Urinary bladder (tissue), 4 donors: ENCODE measurements at places on chromosomes 16 and 17. TPM values are rescaled to one million over a fixed set of nuclear protein-coding genes. Genes with fewer than 3 reads are reported as not detected.

DNA sequence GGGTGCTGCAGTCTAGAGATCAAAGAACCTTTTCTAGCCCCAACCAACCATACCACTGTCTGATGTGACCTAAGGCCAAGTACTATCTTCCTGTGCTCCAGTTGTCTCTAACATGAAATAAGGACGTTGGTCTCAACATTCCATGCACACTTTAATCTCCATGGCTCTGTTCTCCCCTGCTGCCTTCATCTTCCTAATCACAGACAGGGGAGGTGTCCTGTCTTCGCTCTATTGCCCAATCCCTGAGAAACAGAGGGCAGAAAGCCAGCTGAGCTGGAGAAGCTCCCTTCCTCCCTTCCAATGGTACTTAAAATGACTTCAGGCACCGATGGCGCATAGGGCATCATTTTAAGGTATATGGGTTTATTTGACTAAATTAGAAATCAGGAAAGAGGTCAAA, 148.9 kb upstream of the GNAO1 start:
- no peak for DNase-seq

- no peak for DNase-seq
Measured at GRCh38 chr16:1899641-1900451, 18.4 kb downstream of the HS3ST6 start.

The RAMP2 gene
- total RNA-seq = 16.0 TPM

The OTOA gene
- total RNA-seq = 0.42 TPM

The TNS4 gene
- 5.4 TPM for total RNA-seq
